ENCODE measurements at places on chromosomes 2 and 18.

GRCh38 chr2:69141061-69141460, 128.1 kb downstream of the ANTXR1 start:
- DNase-seq: no peak

GRCh38 chr2:129877795-129878775, 101.4 kb upstream of the RAB6C start:
- no peak for DNase-seq

GRCh38 chr2:119712571-119712970, 33.6 kb downstream of the TMEM177 start:
- DNase-seq: no peak

GRCh38 chr2:114027437-114027836, 137.5 kb downstream of the ACTR3 start:
- no peak for DNase-seq

- DNase-seq: no peak
Measured at GRCh38 chr2:188422726-188423125, 131.1 kb downstream of the GULP1 start.

DNA sequence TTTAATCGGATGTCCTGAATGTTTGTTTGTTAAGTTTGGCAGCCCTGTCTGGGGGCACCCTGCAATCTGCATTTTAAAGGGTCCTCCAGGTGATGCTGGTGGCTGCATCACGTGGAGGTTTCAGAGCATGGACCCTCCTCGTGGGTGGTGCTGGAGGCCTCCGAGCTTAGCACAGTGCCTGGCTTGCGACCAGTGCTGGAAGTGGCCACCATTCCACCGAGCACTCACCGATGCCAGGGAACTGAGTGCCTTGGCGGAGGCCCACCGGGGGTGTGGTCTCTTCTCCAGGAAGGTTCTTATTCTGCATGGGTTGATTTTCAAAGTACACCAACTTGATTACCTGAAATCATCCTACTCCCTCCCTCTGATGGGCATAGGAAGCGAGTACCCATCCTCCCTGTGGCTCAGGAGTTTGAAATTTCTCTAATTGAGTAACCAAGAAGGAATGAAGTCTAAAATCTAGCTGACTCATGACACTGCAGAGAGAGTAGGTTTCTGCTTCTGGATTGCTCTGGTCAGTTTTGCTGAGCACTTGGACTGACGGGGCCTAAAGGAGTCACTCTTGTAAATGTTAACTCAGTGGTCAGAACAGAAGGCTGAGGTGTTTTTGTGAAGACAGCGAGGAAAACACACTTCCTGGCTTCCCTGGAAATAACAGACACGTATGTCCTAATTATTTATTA, 58.1 kb upstream of the SLC66A3 start:
- DNase-seq: no peak

- no peak for DNase-seq
Measured at GRCh38 chr18:54776282-54776977, 51.8 kb upstream of the RAB27B start.

All from NCI-H187 treated with DMSO at 0.1 percent for 48 hours (cell line).